ENCODE measurements at places on chromosomes 3 and 15.
A peak's percentile ranks its signal among the peaks of the same experiment; 100 is the strongest.

GRCh38 chr15:59255680-59256336 is 49.2 kb downstream of the LDHAL6B start:
- DNase-seq = peak; percentile 37

- DNase-seq = no peak
Observed at GRCh38 chr15:39184701-39185390, 396.0 kb upstream of the THBS1 start.

- no peak for DNase-seq
Observed at GRCh38 chr3:192514081-192514753, 213.1 kb downstream of the FGF12 start.

DNA sequence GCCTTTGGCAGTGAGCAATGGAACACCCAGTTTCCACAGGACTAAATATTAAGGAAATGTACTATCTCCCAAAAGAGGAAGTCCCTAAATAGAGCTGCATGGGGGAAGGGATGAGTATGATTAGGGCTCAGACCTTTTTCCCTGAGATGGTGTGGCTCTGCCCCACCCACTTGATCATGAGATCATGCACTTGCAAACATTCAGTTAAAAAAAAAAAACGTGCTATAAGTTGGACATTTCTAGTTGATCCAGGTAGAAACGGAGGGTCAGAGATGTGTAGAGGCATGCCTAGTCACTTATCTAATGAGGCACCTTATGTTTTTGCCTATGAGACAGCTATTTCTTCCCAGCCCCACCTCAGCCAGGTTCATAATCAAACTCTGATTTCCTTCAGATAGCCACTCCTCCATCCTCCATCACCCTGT is 24.5 kb upstream of the SSR3 start:
- DNase-seq = no peak

DNA sequence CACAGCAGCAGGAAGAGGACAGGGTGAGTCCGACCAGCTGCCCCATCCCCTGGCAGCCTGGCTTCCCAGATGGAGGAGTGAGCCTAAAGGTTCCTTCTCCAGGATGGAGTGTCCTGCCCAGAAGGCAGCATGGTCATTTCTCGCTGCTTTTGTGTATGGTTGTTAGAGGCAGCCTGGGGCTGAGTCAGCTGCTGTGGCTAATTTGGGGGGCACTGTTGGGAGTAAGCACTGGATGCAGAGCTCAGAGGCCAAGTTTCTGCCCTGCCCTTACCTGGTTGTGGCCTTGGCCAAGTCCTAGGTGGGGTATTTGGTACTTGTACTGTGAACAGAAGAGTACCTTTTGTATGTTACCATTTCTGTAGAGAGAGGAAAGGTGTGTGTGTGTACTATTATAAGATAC is 78.6 kb downstream of the ADAMTS7 start:
- no peak for DNase-seq

DNA sequence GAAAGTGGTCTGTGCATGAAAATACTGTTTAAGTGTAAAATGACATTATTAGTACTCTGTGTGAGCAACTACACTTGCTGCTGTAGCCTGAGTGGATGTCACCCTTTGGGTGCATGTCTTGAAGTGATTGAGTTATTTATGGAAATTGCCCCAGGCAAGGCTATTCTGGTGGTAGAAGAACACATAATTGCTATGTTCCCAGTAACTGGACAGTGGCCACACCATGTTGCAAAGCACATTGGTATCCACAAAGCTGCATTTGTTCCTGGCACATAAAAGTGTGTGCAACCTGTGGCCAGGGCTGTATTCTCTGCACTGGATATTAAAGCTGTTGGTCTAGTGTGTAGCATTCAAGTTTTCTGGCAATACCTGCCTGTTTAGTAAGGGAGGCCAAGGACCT is 23.8 kb downstream of the MTMR14 start:
- DNase-seq = no peak

GRCh38 chr3:52132041-52132440 is 22.2 kb downstream of the POC1A start:
- no peak for DNase-seq

DNA sequence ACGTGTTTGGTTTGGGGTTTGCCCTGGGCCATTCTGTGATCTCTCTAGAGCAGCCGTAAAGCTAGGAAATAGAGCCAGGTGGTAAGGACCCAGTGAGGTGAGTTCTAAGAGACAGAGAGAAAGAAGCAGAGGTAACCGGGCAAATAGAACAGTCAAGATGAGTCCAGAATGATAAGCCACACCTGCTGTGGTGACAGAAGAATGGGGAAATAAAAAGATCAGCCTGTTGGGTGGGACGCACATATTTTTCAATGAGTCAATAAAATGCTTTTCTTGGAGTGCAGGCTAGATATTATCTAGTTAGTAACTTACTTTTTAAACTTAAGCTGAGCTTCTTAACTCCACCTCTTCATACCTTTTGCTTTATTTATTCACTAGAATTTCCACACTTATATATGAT is 135.0 kb downstream of the NFKBIZ start:
- DNase-seq = no peak

DNA sequence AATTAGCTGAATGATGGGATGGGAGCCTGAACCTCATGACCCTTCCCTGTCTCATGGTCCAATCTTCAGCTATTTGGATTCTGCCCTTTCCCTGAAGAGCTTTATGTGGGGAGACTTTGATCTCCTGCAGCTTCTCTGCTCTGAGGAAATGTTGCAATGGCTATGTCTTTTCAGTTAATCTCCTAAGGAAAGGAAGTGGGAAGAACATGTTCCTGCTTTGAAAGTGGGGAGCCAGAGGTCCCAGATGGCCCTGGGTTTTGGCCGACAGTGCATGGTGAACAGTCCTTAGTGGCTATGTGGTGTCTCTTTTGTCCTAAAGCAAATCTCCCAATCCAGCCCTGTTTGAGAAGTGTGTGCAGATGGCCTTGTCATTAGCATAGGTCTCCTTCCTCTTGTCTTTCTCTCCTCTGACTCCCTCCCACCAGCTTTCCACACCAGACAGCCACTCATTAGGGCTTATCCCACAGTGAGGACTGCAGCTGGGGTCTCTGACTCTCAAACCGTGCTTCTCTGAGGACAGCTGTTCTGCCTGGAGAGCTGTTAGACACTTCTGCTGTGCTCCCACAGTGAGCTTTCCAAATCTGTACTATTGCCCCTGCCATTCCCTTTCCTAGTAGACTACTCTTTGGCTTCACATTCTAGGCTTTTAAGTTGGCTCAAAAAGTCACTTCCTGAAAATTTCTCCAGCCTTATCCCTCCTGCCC is 365.8 kb upstream of the UMPS start:
- DNase-seq = no peak

- DNase-seq = no peak
Observed at GRCh38 chr3:42876940-42877720, 1.5 kb upstream of the CYP8B1 start.

DNA sequence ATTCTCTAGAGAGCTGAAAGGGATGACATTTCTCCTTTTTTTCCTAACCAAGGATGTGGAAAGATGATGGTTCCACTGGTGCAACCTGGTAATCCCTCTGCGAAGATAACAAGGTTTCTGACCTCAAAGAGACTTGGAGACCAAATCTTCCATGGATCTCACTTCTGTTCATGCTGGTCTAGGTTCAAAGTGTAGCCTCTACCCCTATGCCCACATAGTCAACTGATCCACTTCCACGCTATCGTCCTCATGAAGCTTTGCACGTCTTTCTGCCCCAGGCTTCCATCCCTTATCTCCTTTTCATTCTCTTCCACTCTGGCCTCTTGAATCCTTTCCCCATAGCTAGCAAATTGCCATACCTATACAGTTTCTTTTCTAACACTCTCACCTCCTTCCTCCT is 8.8 kb upstream of the MED12L start:
- DNase-seq = no peak

DNA sequence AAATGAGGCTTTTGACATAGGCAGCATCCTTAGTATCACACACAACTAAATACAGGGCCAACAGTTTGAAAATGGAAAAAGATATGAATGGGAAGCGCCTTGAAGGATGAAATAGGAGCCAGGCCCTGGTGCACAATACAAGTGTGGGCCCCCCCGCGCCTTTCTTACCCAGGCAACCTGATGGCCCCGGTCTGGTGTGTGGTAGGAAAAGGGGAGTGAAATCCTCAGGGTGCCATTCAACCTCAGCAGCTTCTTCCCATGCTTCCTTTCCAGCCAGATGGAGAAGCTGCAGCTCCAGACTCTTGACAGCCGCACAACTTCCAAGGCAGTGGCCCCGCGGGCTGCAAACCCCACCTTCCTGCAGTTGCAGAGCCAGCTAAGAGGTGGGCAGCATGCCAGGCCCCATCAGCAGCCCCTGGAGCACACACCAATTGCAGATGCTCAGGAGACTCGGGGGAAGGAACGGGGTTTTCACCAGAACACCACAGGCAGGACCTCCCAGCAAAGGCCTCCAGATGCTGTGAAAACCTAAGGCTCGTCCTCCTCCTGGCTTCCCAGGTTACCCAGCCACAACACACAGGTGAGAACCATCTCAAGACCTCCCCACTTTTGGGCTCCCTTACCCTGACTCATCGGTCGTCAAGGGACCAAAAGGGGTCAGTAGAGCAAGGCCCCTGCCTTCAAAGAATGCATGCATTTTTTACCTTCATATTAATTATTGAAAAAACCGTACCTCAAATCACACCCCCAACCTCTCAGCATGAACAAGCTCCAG is 101.6 kb downstream of the CPN2 start:
- DNase-seq = no peak

- DNase-seq = no peak
Observed at GRCh38 chr15:32730677-32731654, 13.2 kb downstream of the GREM1 start.

DNA sequence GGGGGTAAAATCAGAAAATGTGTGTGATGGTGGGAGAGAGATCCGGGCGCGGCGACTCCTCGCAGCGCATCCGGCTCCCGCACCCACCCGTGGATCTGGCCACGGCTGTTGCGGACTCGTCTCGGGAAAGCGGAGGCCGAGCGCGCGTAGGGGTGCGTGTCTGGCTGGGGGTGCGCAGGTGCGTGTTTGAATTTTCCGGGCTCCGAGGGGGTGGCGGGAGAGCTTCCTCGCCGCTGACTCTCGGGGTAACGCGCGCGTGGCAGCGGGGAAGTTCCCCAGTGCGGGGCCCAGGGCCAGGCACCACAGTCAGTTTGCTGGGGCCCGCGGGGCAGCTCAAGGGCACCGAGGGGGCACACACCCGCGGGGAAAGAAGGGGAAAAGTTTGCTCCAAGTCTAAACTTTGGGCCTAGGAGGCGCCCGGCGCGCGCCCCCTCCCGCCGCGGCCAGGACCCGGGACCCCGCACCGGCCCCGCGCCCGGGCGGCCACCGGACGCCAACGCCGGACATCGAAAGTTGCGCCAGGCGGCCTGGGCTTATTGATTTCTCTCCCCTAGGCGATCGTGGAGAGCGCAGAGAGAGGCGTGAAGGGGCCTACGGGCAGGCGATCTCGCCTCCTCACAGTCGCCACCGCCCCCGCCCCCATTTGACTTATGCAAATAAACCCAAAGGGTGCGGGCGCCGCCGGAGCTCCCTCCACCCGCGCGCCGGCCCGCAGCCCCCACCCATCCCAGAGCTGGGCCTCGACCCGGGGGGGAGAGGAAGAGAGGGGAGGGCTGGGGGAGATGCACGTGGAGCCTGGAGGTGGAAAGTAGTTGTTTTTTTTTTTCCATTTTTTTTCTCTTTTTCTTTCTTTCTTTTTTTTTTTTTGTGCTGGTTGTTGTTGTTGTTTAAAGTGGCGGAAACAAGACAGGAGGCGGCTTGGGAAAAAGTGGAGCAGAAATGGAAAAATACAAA is 639 bp downstream of the FOXP1 start:
- peak; percentile 60 for DNase-seq

DNA sequence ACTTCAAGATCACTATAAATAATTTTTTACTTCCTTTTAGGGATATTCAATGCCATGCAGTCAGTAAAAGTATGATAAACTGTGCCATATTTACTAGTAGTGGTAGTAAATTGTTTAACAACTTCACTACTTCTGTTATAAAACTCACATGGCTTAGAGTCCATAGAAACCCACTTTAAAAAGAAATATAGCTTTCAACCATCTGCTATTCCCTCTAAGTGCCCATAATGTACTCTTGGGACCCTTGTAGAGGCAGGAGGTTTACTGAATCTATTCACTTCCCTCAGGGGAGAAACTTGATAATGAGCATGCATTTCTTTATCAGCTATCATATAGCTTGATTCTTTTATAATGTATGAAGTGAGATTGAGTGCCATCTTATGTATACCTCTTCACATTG is 1448.4 kb upstream of the ALCAM start:
- DNase-seq = no peak

All from CD4-positive, alpha-beta T cell treated with Interleukin-17A for 1 hour (primary cell).